Tibial nerve (tissue), 4 donors: ENCODE measurements at places on chromosomes 5 and 9. TPM values are rescaled to one million over a fixed set of nuclear protein-coding genes. Genes with fewer than 3 reads are reported as not detected.

The TXN gene
- total RNA-seq = 151 TPM

The CCL27 gene
- not detected for total RNA-seq

DNA sequence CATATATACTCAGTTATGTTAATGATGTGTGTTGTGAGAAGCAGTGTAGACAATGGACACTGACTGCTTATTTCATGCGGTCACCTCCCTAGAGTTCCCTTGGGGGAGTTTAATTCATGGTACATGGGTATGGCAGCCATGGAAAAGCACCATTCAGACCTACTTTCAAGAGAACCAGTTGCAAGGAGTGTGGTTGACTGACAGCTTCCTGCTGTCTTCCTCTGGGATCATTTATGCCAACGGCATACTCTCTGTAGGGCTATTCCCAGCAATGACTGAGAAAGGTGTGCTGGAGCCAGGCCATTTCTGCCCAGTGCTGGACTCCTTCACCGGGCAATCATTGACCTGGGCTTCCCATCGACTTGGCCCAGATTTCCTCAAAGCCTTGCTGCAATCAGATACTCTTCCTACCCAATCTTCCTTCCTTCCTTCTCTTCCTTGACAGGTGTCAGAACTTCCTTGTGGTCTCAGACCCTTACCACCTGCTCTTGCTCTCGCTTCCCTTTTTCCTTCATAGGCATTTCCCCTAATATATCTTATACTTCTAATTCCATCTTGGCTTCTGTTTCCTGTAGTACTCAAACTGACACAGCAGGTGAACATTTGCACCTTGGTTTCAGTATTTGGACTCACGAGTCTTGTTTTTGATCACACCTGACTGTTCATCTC, 3.4 kb upstream of the CLINT1 start:
- DNase-seq = no peak
- no peak overlapping the region for H3K4me3 ChIP-seq
- H3K4me1 ChIP-seq = peaks cover 11% of the 10 kb centered on the region
- no peaks in the 10 kb centered on the region for H3K36me3 ChIP-seq
- H3K27ac ChIP-seq = no peak overlapping the region

GRCh38 chr5:72653586-72653985, 146.4 kb upstream of the ZNF366 start:
- H3K27me3 ChIP-seq = no peaks in the 10 kb centered on the region
- H3K27ac ChIP-seq = no peak overlapping the region
- no peaks in the 10 kb centered on the region for H3K4me1 ChIP-seq

DNA sequence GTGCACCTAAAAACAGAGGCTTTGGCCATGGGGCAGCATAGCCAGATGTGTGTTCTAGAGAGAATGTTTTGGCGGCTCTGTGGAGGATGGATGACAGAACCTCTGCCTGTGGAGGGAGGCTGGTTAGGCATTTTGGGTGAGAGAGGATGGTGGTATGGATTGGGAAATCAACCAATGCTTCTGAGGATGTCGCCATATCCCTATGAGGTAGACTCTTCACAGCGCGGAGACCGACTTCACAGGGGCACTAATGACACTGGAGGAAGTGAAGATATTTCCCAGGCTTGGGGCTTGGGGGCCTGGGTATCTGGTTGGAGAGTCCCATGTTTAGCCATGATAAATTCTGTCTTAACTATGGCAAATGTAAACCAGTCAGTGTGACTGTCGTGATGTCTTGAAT, 140.6 kb upstream of the KLF4 start:
- H3K4me3 ChIP-seq = no peak overlapping the region
- H3K27ac ChIP-seq = no peak overlapping the region
- no peaks in the 10 kb centered on the region for H3K27me3 ChIP-seq
- DNase-seq = no peak
- H3K4me1 ChIP-seq = peaks cover 25% of the 10 kb centered on the region

DNA sequence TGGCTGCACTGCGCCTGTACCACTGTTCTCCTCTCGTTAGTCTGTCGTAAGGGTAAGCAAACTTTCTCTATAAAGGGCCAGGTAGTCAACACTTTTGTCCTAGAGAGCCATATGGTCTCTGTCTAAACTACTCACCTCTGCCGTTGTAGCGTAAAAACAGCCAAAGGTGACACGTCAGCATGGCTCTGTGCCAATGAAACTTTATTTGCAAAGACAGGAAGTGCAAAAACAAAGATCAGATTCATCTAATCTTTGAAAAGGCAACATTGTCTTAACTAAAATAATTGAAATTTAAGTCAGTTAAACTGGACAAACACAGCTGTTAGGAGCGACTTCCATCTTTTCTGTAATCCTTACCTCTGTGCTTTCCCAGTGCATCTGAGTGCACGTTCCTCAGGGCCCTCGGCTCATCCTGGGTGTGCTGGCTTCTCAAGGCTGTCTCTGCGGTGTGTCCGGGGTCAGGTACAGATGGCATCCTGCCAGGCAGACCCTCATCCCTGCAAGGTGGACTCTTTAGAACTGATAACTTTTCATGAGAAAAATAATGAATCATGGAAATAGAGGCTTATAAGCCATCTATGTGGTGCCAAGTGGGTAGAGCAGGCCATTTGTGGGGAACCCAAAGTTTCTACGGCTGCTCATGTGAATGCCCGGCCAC, 35.2 kb upstream of the IRX4 start:
- no peaks in the 10 kb centered on the region for H3K4me1 ChIP-seq
- H3K4me3 ChIP-seq = no peak overlapping the region
- H3K36me3 ChIP-seq = no peaks in the 10 kb centered on the region

- no peaks in the 10 kb centered on the region for H3K36me3 ChIP-seq
- H3K4me1 ChIP-seq = peaks cover 10% of the 10 kb centered on the region
- no peak overlapping the region for H3K27ac ChIP-seq
- H3K4me3 ChIP-seq = no peak overlapping the region
These were observed 47.5 kb downstream of the PBX3 start for GRCh38 chr9:125794708-125795107.

- H3K4me3 ChIP-seq = no peak overlapping the region
- no peaks in the 10 kb centered on the region for H3K27me3 ChIP-seq
- no peaks in the 10 kb centered on the region for H3K36me3 ChIP-seq
- no peak for DNase-seq
- H3K27ac ChIP-seq = no peak overlapping the region
These were observed 6.9 kb upstream of the IGFBPL1 start for GRCh38 chr9:38431116-38431515.
